CD4-positive, alpha-beta T cell treated with Interleukin-4 for 4 hours (primary cell): ENCODE measurements at places on chromosomes 13 and 19.

DNA sequence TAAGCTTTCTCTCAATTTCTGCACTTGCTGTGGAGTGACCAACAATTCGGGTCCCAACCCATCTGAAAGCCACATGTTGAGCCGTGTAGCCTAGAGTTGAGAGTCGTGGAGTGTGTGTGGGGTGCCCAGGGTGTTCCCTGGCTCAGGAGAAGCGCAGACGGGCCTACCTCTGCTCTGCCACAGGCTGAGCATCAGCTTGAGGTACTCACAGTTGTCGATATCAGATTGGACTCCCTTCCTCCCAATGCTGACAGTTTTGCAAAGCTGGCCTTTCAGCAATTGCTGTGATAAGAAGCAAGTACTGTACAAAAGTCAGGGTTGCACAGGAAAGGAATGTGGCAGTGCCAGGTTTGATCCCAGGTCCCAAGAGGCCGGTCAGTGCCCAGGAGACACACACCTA lies 133.4 kb upstream of the SPACA7 start:
- DNase-seq = no peak

GRCh38 chr13:74452881-74453280 lies 318.7 kb upstream of the KLF12 start:
- DNase-seq = no peak

DNA sequence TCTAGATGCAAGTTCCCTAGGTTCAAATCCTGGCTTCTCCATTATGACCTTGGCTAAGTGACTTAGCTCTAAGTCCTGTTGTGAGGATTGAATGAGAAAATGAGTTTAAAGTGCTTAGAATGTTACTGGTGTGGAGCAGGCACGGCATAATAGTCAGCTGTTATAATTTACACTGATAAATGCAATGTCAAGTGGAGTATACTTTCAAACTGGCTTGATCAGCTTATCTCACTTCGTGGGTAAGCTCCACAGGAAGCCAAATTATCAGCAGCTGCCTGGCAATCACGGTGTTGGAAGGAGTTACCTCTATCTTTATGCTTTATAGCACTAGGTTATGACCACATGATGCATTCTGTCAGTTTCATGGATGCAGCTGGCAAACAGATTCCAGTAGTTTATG lies 272.8 kb downstream of the OLFM4 start:
- no peak for DNase-seq

- no peak for DNase-seq
Measured at GRCh38 chr13:95784161-95784899, 107.4 kb downstream of the DNAJC3 start.

GRCh38 chr19:35533822-35534392 lies 651 bp downstream of the GAPDHS start:
- peak; percentile 23 for DNase-seq

DNA sequence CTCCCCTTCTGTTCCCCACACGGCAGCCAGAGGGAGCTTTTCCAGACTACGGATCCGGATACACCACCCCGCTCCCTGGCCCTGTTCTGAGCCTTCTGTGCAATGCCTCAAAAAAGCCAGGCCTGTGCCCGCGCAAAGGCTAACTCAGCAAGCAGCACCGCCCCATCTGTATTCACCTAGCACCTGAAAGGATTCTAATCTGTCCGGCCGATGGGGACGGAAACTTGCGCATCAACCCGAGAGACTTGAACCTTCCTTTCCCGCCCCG lies 589 bp downstream of the ZBTB45 start:
- DNase-seq = peak; percentile 42

DNA sequence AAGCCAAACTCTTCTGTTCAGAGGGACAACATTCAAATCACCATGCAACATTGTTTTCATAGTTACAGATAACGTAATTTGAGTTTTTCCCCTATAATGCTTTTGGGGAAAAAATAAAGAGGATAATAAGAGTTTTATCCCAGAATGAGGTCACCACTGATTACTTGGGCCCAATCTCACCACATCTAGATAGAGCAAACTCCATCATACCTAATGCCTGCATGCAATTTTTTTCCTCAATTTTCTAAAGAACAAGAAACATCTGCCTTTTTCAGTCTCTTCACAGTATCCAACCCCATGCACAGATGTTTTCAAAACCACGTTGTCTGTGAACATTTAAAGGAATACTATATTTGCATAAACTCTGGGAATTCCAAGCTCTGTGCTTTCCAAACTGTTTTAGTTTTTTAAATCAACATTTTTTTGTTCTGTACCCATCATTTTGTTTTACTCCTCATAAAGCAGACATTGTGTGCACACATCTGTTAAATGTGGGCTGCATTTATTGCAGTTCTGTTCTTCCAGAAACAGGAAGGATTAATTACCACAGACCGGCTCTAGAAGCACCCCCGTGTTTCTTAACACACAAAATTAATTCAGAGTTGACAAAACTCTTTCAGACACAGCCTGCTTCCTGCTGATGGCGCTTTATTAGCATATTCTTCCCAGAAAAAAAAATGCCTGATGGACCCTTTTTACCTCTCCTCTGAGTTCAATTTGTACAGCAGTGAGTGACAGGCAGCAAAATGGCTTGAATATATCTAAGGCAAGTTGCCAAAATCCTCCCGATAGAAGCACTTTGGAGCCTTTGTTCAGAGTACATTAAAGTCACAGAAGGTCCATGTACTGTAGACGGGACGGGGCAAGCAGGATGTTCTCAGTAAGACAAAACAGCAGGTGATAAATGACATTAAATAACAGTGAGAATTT lies 1171.9 kb downstream of the EFNB2 start:
- no peak for DNase-seq

- no peak for DNase-seq
Measured at GRCh38 chr19:7526059-7526929, 3.9 kb downstream of the MCOLN1 start.

DNA sequence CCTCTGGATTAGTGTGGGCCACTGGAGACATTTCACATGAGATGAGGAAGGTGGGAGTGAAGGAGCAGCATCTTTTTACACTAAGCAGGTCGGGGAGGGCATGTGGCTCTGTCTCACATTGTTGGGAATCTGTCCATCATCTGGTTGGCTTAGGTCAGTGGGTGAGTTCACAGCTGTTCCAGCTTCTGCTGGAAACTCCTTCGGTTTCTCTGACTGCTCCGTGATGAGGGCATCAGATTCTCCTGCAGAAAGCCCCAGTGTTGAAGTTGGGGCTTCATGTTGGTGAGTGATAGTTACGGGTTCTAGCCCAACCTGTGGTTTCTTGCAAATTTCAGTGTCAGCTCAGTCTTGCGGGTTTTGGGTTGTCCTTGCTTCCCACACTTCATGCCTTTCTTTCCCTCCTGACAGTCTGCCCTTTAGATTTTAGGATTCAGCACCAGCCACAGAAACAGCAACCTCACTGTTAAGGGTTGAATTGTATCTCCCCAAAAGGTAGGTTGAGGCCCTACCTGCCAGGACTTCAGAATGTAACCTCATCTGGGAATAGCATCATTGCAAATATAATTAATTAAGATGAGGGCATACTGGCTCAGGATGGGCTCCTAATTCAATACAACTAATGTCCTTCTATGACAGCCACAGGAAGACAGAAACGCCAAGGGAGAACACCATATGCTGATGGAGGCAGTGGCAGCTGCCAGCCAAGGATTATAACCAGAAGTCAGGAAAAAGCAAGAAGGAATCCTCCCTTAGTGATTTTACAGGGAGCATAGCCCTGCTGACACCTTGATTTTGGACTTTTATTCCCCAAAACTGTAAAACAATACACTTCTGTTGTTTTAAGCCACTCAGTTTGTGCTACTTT lies 7.6 kb upstream of the ALOX5AP start:
- no peak for DNase-seq

DNA sequence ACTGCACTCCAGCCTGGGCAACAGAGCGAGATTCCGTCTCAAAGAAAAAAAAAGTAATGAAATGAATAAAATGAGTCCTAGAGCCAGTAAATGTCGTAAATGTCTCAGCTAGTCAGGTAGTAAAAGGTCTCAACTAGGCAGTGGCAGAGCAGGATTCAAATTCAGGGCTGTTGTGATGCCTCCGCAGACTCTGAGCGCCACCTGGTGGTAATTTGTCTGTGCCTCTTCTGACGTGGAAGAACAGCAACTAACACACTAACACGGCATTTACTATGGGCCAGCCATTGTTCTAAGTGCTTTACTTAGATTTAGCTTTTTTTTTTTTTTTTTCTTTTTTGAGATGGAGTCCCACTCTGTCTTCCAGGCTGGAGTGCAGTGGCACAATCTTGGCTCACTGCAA lies 30.2 kb downstream of the CYP2F1 start:
- peak; percentile 89 for DNase-seq

DNA sequence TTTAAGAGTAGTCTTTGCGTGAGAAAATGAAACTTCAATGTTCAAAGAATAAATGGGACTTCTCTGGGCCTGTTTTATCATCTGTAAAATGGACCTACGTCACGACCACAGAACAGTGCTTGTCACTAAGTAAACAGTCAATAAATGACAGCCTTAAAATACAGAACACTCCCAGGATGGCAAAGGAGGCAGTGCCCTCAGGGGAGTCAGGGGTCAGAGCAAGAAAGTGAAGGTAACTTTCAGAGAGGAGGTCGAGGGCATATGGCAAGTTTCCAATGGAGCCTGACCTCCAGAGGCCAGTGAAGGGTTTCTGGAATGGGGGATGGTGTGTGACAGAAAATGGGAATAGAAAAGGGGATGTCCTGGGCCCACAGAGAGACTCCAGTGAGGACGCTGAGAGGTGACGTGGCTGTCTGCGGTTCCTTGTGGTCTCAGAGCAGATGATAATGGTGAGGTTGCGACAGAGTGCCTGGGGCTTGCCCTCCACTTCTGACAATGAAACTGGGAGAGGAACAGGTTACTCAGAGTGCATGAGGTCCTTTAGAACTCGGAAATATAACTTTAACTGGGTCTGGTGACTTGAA lies 91.8 kb downstream of the UBL3 start:
- DNase-seq = peak; percentile 44

DNA sequence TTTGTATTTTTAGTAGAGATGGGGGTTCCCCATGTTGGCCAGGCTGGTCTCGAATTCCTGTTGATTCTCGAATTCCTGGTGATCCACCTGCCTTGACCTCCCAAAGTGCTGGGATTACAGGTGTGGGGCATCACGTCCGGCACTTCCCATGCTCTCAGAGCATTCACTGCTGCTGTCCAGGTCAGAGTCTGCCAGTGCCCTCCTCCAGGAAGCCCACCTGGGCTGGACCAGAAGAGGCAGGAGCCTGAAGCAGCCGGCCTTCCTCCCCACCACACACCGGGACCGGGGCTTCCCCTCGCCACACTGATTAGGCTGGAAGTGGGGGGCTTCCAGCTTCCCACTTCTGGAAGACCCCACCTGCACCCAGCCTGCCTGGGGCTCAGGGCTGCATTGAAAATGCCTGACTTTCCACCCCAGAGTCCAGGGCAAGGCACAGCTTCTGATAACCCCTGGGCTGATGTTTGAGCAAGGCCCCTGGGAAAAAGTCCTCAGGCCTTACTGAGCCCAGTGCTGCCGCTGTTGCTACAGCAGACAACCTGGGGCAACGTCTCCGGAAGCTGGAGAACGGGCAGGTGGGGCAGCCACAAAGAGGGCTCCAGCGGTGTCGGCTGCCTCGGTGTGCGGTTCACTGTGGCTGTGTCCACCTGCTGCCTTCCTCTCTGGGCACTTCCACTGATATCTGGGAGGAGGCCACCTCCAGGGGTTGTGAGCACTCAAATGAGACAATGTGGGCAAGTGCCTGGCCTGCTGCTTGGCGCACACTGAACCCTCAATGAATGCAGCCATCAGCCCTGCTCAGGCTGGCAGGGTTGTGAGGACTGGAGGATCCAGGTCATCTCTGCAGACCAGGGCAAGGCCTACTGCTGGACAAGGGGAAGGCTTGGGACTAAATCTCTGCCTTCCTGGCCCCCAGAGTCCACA lies 22.6 kb downstream of the CEBPA start:
- DNase-seq = no peak

GRCh38 chr13:53513226-53513625 lies 484.6 kb downstream of the OLFM4 start:
- no peak for DNase-seq

- DNase-seq = no peak
Measured at GRCh38 chr19:12868540-12869112, 12.6 kb downstream of the DNASE2 start.

DNA sequence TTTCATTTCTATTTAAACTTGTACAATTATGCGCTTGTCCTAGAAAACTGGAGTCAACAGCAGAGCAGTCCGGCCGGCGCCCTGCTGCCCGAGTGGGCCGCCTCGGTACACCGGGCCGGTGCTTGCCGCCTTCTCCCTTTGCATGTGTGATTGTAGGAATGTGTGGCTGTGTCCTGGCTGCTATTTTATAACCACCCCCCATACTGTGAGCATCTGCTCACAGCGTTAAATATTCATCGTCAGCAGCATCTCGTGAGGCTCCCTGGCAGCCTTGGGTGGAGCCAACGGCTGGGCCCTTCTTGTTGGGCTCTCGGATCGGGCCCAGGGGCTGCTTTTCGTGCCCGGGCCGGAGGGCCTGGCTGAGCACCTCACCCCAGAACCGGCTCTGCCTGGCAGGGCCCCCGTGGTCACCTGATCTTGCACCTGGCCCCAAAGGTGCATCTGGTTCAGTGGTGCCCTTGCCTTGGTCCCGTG lies 10.6 kb downstream of the PIAS4 start:
- no peak for DNase-seq

- DNase-seq = no peak
Measured at GRCh38 chr19:45954156-45954555, 19.5 kb downstream of the NOVA2 start.

- no peak for DNase-seq
Measured at GRCh38 chr19:49554701-49555181, 25.6 kb downstream of the NOSIP start.

DNA sequence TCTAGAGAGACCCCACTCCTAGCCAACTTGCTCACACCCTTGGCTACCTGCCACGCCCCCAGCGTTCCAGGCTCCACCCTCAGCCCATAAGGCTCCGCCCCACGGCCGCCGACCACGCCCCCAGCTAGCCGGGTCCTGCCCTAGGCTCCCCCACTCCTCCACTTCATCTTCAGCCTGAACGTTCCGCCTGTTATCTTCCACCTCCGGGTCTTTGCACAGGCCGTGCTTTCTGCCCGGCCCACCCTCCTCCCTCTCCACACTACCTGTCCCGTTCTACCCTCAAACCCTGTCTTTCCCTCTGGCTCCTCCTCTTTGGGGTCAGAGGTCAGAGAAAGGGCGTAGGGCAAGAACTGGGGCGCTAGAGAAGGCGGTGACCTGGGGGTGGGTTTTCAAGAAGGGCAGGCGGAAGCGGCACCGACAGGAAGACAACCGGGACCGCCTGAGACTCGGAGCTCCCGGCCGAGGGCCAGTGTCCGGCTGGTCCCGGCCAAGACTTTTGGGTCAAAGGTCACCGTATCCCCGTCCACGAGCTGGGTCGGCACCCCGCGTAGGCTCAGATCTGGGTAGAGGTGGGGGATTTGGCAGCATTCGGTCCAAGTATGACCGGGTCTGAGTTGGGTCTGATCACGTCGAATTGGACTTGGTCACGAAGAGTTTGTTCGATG lies 2.2 kb downstream of the PDE4C start:
- no peak for DNase-seq

DNA sequence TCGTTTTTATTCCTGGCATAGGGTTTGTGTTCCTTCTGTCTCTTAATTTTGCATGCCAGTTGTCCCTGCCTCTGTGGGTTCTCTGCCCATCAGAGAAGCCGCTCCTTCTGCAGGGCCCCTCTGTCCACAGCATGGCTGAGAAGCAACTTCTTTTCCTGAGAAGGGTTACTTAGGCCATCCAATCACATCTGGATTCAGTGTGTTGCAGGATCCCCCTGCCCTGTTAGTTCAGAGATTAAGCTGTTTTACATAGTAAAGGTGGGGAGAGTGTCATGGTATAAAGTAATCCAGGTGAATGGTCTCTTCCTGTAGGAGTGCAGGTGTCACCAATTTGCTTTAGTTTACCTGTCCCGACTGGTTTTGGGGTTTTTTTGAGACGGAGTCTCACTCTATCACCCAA lies 22.9 kb upstream of the GARRE1 start:
- DNase-seq = no peak

GRCh38 chr13:101492251-101492910 lies 39.9 kb downstream of the ITGBL1 start:
- no peak for DNase-seq
